ENCODE measurements at places on chromosomes 2 and 18. TPM values are rescaled to one million over a fixed set of nuclear protein-coding genes. Genes with fewer than 3 reads are reported as not detected.

TRIB2 gene
- 35.1 TPM for total RNA-seq

OTOS gene
- not detected for total RNA-seq

TEX44 gene
- total RNA-seq = not detected

IGFBP2 gene
- total RNA-seq = 195 TPM

DPP10 gene
- total RNA-seq = not detected

COL6A3 gene
- total RNA-seq = 1,351 TPM

LINC00305 gene
- total RNA-seq = not detected

ITGB6 gene
- 0.15 TPM for total RNA-seq

ITGA4 gene
- total RNA-seq = 63.1 TPM

EML6 gene
- total RNA-seq = 0.75 TPM

LYG2 gene
- total RNA-seq = not detected

GALNT3 gene
- 0.08 TPM for total RNA-seq

TAF4B gene
- 1.7 TPM for total RNA-seq

RAPGEF4 gene
- 0.90 TPM for total RNA-seq

IL36G gene
- total RNA-seq = not detected

PDE1A gene
- 26.8 TPM for total RNA-seq

RIT2 gene
- not detected for total RNA-seq

PDE11A gene
- not detected for total RNA-seq

PROM2 gene
- total RNA-seq = 1.4 TPM

CXCR4 gene
- 6.6 TPM for total RNA-seq

SP3 gene
- 63.0 TPM for total RNA-seq

FEV gene
- total RNA-seq = not detected

SRD5A2 gene
- total RNA-seq = not detected

COLEC12 gene
- total RNA-seq = 49.6 TPM

CNNM3 gene
- total RNA-seq = 7.5 TPM

PMAIP1 gene
- total RNA-seq = 1.4 TPM

NT5C1B gene
- total RNA-seq = not detected

POTEC gene
- not detected for total RNA-seq

FBXO41 gene
- 0.23 TPM for total RNA-seq

SLC8A1 gene
- 25.4 TPM for total RNA-seq

SETBP1 gene
- 3.3 TPM for total RNA-seq

TXNDC2 gene
- total RNA-seq = not detected

GALNT1 gene
- total RNA-seq = 36.2 TPM

All from smooth muscle cell of the coronary artery (primary cell).